DMS 273 treated with DMSO at 0.1 percent for 48 hours (cell line): ENCODE measurements at places on chromosomes 11 and 22.

GRCh38 chr11:12508151-12508751 lies 130.9 kb downstream of the PARVA start:
- no peak for DNase-seq

DNA sequence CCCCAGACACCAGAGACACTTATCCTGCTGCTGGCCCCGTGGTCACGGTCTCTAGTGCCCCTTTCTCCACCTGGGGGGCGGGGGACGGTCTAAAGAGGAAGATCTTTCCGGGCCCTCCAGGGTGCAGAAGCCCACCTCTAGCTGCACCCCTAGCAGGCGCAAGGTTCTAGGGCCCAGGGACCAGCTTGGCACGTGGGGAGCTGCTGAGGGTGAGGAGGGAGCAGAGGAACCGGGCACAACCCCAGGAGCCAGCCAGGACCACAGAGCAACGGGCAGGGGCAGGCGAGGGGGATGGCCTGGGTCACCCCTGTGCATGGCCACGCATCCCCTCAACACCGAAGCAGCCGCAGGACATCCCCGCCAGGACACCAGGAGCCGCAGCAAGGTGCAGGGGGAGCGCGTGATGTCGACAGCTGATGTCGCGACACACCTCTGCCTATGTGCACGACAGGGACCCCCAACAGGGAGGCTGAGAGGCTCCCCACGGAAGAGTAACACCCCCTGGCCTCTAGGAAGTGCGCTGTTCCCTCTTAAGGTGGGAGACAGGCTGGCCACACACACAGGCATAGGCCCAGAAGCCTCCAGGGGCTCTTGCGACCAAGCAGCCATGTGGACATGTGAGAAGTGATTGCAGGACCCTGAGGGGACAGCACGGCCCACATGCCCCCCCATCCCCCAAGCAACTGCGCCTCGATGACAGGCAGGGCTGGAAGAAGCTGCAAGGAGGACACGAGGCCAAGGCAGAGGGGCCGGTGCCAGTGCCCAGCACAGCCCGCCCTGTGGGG lies 5.1 kb downstream of the LRFN4 start:
- DNase-seq = no peak

DNA sequence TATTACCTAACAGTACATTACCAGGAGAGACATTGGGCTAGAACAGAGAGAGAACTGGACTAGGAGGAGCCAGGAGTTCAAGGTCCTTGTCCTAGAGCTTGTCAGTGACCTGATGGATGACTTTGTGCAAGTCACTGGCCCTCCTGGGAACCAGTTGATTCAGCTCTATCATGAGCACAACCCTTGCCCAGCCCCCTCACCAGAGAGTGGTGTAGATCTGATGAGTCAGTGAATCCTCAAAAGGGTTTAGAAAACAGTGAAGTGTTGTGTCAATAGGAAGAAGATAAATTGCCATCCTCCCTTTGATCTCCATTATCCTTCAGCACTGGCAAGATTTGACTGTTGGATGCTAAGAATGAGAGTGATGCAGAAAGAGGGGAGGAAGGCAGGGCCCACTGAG lies 24.3 kb downstream of the NEU3 start:
- DNase-seq = no peak

- no peak for DNase-seq
Observed at GRCh38 chr11:95255251-95256145, 24.5 kb upstream of the SESN3 start.

- no peak for DNase-seq
Observed at GRCh38 chr11:33151399-33151798, 9.9 kb downstream of the CSTF3 start.

GRCh38 chr11:69832561-69833413 lies 13.6 kb upstream of the FGF3 start:
- no peak for DNase-seq

DNA sequence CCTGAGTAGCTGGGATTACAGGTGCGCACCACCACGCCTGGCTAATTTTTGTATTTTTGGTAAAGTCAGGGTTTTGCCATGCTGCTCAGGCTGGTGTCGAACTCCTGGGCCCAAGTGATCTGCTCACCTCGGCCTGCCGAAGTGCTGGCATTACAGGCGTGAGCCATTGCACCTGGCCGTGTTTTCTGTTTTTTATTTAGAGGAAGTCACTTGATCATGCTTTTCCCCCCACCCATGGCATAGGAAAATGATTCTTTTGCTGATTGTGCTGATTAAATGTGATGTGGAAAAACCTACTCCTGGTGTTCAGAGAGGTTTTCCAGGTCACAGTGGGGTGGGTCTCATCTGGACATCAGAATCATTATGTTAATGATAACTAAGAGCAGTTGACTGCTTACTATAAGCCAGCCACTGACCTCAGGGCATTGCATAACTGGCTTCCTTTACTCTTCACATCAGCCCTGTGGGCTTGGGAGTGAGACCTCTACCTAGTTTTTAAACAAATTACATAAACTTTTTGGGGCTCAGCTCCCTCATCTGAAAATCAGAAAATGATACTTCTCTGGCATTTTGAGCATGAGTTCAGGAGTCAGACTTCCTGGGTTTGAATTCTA lies 71.0 kb downstream of the PTPRJ start:
- no peak for DNase-seq

GRCh38 chr11:85627332-85627997 lies at the start of gene DLG2:
TSS of gene DLG2 (minus strand) at chr11:85627344.
- no peak for DNase-seq

- DNase-seq = no peak
Observed at GRCh38 chr11:116172851-116173250, 599.9 kb downstream of the BUD13 start.

DNA sequence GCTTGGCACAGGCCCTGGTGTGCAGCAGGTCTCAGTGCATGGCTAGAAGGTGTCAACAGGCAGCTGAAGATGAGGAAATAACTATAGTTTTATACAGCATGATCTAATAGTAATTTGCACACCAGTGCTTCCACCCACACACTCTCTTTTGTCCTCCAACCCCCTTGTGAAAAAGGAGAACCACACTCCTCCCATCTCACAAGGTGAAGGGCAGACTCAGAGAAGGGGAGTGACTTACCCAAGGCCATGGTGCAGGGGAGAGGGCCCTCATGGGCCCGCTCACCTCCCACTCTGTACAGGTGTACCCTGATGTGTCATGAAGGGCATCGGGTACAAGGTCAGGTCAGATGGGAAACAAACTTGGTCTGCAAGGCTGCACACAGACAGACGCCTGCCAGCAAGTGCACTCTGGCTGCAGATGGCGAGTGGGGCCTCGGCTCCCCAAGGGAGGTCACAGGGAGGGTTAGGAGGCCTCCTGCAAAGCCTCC lies 53.4 kb downstream of the DGCR2 start:
- no peak for DNase-seq

- no peak for DNase-seq
Observed at GRCh38 chr22:46909237-46910030, 147.0 kb downstream of the TBC1D22A start.

DNA sequence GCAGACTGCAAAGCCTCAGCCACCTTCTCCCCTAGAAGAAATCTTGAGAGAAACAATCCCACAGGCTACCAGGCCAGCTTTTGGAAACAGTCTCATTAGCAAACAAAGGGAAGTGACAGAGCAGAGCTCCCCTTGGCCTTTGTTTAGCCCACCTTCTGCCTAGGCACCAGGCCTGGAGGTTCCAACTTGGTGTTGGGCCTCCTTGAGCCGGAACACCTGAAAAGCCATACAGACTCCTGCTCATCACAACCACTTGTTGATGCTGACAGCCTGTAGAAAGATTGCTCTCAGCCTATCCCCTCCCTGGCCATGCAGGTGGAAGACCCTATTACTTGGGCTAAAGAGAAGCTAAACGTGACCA lies 26.6 kb downstream of the KCNQ1OT1 start:
- DNase-seq = no peak

DNA sequence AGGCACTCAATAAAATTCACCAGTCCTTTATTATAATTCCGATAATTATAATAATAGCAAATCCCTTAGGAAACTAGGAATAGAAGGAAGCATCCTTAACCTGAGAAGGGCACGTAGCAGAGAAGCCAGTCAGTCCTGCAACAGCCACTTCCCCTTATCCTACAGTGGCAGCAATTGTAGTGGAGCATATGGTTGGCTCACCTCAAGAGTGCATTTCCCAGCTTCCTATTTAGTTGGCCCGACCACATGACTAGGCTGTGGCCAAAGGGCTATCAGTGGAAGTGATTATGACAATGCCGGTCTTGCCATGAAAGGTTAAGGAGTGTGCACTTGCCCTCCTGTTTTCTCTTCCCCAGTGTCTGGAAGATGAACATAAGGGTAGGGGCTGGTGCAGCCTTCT lies 27.0 kb downstream of the TESMIN start:
- no peak for DNase-seq

DNA sequence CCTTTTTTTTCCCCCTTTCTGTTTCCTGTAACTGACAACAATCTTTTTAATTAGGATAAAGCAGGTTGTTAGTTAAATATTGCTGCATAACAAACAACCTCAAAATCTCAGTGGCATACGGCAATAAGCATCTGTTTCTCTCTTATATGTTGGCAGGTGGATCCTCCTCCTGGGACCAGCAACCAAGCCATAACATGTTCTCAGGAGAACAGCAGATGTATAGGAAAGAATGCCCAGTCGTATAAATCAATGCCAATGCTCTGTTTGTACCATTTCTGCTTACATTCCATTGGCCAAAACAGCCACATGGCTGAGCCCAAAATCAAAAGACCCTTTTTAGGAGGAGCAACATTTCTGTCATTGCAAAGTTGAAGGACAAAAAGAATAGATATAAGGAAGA lies 445.7 kb downstream of the AASDHPPT start:
- DNase-seq = peak; percentile 69

GRCh38 chr11:34916843-34917770 lies 689 bp downstream of the PDHX start:
- no peak for DNase-seq

DNA sequence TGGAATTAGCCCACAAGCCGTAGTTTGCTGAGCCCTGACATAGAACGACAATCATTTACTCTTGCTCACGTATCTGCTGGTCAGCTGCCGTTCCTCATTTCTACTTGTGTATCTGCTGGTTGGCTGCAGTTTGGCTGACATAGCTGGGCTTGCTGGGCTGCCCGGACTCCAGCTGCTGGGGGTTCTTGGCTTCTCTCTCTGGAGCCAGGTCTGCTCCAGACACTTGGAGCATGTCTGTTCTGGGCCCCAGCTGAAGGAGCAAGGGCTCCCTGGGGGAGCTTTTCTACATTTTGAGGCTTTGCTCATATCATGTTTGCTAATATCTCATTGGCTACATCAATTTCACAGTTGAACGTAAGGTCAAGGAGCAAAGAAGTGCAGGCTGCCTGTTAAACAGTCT lies 47.3 kb downstream of the PRDM11 start:
- no peak for DNase-seq

DNA sequence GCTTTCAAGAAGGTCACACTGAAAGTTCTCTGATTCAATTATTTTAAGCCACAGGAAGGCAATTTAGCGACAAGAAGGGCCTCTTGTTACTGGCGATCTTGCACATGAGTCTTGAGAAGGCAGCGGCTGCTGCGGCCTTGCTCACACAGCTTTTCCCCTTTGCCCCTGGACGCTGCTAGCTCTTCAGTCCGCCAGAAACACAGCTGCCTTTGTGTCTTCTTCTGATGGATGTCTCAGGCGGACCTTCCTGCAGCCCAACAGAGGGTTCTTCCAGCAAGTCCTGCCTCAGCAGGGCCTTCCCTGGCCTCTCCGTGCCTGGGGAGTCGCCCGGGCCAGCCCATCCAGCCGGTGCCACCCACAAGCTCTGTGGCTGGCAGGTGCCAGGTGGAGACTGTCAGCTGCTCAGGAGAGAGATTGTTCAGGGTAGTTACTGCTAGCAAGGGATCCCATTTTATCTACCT lies 59.4 kb downstream of the PKNOX2 start:
- no peak for DNase-seq

DNA sequence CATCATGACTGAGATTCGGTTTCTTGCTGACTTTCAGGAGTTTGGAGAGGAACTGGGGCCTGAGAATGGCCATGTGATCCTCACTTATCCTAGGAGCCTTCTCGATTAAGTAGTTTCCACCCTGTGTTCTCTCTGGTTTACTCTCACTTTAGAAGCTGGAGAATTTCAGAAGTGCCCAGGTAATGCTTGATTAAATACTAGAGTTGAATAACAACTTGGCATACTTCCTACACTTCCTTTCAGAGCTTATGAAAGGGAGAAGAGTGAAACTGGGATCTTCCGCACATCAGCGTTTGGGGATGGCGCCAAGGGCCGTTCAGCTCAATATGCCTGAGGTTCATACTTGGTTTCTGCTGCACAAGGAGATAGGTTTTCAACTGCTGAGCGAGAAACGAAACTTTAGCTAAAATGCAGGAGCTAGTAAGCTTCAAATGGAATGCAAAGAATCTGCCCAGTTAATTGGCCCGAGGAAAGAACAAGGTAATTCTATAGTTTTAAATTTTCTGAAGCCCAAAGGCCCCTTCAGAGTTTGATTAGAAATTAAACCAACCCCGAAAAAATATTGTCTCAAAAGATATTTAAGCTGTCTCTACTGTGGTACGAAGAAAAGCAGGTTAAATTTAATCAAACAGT lies 823 bp upstream of the MUC15 start:
- no peak for DNase-seq

- DNase-seq = no peak
Observed at GRCh38 chr11:269146-269890, 8.9 kb upstream of the NLRP6 start.

DNA sequence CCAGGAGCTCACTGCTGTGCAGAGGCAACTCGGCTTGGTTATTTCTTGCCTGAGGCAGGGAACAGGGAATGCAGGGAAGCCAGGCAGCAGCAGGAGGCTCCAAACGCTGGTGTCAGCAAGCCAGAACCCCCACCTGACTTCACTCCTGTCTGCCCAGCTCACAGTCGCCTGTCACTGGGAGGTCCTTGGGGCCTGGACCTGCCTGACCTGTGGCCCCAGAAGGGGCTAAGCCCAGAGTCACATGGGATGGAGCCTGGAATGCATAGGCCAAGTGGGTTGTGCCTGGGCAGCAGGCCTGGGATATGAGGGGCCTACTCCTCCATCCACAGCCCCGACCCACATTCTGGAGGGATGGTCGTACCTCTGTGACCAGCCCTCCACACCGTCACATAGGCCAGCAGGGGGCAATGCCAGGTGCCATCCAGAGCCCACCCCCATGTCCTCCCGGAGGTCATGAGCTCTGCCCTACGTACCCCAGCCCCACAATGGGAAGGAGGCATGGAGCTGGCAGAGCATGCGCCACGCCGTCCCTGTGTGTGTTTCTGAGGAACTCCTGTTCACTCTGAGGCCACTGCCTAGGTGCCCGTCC lies 5.2 kb downstream of the RASSF7 start:
- DNase-seq = no peak

- no peak for DNase-seq
Observed at GRCh38 chr11:95508219-95508890, 277.4 kb upstream of the SESN3 start.

DNA sequence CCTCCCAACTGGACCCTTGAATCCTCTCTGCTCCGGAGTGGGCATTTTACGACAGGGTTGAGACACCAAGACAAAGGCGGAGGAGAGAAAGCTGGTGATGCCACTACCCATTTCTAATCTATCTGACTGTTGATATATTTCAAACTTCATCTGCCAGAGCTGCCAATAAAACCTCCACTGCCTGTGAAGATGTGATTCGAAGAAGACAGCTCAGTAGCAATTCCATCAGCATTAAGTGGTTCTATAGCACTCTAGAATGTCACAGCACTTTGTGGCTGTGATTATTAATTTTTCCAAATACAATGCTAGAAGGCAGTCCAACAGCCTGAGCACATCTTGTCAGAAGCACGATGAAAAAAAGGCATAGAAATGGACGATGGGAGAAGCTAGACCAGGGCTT lies 282.8 kb downstream of the OPCML start:
- no peak for DNase-seq

GRCh38 chr22:31952472-31952871 lies 8.1 kb downstream of the YWHAH start:
- no peak for DNase-seq
